ENCODE measurements at places on chromosomes 5 and 9.

DNA sequence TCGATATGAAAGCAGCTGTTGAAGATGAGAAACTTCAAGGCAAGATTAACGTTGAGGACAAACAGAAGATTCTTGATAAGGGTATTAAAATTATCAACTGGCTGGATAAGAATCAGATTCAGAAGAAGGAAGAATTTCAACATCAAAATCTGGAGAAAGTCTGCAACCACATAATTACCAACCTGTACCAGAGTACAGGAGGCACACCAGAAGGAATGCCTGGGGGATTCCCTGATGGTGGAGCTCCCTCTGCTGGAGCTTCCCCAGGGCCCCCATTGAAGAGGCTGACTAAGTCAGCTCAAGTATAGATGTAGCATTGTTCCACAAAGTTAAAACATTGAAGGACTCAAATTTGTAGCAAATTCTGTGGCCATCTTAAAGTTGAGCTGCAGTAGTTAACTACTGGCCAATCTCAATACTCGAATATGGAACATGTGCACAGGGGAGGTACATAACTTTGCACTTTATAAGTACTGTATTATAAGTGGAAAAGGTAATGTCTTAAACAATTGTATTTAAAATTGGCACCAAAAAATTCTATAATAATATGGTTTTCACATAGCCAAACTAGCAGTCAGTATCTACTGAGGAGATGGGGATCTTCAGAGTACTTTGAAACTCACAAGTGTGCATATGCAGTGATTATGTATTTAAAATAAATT is 237.5 kb downstream of the CHSY3 start:
- DNase-seq: peak; percentile 67

- DNase-seq: no peak
Measured at GRCh38 chr9:30673132-30673531, 1711.3 kb upstream of the ACO1 start.

DNA sequence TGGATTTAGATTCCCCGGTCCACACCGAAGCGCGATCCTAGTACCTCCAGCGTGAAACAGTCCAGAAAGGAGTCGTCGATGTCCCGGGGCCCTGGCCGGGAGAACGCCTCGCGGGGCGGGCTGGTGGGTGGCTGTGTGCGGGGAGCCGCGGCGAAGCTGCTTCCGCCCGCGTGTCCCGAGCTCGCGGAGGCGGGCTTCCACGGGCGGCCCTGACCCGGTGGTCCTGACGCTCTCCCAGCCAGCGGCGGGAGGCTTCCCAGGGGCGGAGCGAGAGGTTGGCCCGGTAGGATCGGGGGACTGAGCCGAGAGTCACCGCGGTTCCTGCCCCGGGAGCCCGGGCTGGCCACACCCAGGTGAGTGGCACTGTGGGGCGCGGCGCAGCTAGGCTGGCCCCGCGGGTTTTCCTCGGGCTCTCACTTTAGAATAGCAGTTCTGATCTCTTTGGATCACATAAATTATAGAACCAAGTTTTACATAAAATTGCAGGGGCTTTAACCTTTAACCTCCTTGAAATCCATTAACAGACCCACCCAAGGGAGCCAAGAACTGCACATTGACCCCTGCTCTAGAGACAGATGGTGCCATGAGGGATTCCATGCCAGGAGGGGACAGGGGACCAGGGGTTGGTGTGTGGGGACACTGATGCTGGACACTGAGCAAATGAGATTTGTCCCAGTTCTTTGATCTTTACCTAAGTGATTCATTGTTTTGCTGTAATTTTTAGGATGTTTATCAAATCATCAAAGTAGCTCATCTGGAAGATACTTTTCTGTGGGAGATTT is 29.2 kb upstream of the IL31RA start:
- peak; percentile 55 for DNase-seq

DNA sequence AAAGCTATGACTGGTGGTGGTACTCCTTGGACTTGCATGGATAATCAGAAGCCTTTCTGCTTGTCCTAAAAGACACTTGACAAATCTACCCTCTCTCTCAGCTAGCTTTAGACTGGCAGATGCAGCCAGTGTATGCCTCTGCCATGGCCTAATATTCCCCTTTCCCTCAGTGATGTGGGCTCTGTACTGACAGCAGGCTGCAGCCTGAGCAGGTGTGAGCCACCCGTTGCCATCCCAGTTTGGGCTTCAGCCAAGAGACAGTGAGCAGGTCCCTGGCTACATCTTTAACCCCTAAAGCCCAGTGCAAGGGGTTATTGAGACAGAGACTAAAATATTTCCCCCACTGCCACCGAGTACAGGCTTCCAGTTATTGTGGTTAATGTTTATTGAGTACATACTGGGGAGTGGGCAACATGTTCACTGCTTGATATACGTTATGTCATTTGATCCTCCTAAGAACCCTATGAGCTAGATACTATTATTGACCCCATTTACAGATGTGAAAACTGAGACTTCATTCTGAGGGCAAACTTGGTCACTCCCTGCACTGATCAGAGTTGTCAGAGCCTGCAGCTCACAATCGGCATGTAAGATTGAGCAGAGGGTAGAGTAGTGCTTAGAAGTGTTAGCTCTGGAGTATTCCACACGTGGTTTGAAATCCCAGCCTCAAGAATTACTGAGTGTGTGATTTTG is 254.2 kb downstream of the ARHGAP26 start:
- no peak for DNase-seq

GRCh38 chr5:66897356-66897755 is 299.2 kb downstream of the CD180 start:
- no peak for DNase-seq

DNA sequence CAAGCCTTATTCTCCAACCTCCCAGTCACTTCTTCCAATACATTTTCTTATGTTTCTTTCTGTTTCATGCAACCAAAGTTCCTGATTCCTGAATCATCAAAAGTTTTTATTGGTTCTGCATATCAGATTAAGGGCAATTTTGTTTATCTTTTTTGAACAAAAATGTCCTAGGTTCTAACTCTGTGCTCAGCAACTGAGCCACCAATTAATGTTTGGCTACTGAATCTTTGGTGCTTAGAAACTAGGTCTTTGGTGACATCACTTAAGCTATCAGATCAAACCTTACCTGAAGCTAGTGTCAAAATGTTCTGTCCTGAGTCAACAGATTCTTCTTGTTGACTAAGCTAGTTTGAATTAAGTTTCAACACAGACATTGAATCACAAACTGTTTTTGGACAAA is 56.1 kb downstream of the FGF18 start:
- no peak for DNase-seq

- peak; percentile 46 for DNase-seq
Measured at GRCh38 chr5:16574789-16575721, 41.7 kb downstream of the RETREG1 start.
